ENCODE measurements at places on chromosomes 2 and 18.

DNA sequence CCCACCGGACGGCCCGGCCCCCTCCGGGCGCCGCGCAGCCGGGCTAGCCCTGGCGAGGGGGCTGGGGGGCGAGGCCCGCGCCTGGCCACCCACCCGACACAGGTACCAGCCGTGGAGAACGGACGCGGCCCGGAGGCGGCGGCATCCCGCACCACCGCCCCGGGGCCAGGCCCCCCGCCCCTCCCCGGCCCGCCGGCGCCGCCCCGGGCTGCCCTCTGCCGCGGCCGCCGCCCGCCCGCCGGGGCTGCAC lies 405 bp downstream of the SOS1 start:
- no peak for DNase-seq

- no peak for DNase-seq
These were observed 49.5 kb upstream of the KIDINS220 start for GRCh38 chr2:8886876-8887275.

DNA sequence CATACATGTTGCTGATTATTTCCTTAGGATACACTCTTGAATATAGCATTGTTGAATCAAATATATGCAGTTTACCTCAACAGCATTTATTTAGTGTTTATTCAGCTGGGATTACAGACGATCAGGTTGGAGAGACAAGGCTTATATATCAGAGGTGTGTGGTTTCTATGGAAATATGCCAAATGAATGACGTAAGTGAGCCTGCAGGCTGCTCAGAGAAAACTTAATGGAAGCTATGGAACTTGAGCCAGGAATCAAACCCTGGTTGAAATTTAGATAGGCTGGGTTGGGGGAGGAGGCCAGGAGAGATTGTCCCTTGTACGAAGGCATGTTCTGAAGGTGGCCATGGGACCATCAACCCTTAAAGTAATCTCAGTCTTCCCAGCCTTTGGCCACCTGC lies 79.5 kb downstream of the INPP4A start:
- no peak for DNase-seq

GRCh38 chr18:6414118-6414722 lies 491 bp downstream of the L3MBTL4 start:
- DNase-seq = peak; percentile 62

GRCh38 chr2:159086342-159086741 lies 117.9 kb downstream of the TANC1 start:
- DNase-seq = no peak

- DNase-seq = no peak
These were observed 338.5 kb upstream of the SETBP1 start for GRCh38 chr18:44342162-44342561.

GRCh38 chr2:138499684-138500083 lies 1.9 kb upstream of the SPOPL start:
- DNase-seq = no peak

- DNase-seq = no peak
These were observed 2.0 kb downstream of the PAIP2B start for GRCh38 chr2:71224935-71225334.

DNA sequence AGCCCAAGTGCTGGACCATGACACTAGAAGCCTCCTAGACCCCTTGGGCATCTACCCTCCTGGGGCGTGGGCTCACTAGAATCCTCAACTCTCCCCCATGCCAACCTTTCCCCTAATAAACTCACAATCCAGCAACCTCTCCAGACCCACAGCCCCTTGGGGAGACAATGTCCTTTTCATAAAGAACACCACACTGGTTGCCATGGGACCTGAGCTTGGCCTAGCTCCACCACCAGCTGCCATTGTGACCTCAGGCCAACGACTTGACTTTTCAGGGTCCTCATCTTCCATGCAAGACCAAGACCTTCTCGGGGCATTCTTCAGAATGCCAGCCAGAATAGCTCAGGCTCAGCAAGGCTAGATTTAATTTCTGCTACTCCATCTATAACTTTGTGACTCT lies 128.1 kb upstream of the NPAS2 start:
- no peak for DNase-seq

DNA sequence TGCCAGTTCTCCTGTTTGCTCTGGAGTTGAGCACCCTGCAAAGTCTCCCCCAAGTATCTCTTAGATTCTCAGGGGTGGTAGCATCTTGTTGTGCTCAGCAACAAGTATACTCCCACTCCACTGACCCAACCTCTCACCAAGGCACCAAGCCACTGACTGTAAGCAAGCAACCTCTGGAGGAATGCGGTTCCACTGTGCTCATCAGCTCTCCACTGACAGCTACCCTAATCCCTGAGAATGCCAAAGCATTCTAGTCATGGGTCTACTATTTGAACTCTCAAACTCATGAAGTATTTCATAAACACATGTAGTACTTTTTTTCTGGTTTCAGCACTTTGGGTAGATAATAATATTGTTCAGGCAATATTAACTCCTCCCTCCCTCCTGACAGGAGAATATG lies 170.0 kb downstream of the EPHA4 start:
- no peak for DNase-seq

- DNase-seq = no peak
These were observed 12.3 kb upstream of the POLI start for GRCh38 chr18:54257015-54257414.

DNA sequence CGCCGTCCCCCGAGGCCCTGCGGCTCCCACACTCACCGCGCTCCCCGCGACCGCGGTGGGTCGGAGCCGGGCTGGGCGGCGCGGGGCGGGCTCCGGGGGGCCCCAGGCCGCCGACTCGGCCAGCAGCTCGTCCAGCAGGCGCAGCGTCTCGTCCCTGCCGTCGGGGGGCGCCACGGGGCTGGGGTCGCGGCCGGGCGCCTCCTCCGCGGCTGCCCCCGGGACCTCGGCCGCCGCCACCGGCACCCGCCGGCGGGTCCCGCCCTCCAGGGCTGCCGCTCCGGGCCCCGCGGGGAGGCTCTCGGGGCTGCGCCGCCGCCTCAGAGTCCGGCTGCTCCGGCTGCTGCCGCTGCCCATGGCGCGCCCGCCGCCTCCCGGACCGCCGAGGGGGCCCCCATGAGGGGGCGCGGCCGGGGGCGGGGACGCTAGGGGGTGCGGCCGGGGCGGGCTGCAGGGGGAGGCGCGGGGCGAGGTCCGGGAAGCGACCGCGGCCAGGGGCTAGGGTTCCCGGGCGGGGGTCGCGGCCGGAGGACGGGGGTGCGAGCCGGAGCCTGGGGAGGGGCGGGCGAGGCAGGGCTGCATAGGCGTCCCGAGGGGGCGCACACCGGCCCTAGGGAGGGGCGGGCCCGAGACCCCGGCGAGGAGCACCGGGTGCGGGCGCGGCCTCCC lies at the start of gene CYS1:
CYS1 (minus strand) TSS at position 542 of the 666 bp plus-strand sequence; CDS start at position 354, 188 bp downstream.
- peak; percentile 59 for DNase-seq

GRCh38 chr2:226794751-226795171 lies 4.9 kb downstream of the IRS1 start:
- DNase-seq = no peak

DNA sequence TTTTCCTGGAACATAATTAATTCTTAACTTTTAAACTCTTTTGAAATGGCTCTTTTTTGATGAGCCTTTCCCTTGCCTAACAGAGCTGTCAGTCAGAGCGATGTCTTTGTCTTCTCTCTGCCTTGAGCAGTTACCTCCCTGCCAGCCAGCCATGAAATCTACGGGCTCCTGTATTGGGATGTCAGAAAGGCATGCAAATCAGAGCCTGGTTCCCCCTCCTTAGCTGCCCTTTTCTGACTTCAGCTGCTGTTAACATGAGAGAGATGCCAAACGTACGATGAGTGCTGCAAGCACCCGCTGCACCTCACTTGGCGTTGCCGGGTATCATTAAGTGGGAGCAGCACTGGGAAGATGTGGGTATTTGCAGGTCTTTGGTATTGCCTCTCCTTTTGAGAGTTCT lies 131.4 kb upstream of the BOD1L2 start:
- no peak for DNase-seq

GRCh38 chr2:191087311-191087710 lies 63.5 kb downstream of the STAT4 start:
- no peak for DNase-seq

DNA sequence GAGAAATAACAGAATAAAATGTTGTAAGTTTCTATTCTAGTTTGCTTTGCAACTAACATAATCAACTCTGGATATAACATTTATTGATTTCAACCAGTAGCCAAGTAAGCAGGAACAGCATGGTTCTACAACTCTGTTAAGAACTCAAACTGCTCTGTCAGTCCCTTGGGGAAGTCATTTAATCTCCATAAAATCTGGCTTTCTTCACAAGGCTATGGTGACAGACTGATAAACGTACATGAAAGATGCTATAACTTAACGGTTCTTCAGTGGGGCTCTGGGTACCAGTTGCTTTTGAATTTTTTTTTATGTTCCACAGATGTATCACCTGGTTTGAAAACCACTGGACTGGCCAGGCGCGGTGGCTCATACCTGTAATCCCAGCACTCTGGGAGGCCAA lies 10.3 kb downstream of the PSME4 start:
- no peak for DNase-seq

- no peak for DNase-seq
These were observed 24.2 kb downstream of the FBLN7 start for GRCh38 chr2:112162341-112162740.

DNA sequence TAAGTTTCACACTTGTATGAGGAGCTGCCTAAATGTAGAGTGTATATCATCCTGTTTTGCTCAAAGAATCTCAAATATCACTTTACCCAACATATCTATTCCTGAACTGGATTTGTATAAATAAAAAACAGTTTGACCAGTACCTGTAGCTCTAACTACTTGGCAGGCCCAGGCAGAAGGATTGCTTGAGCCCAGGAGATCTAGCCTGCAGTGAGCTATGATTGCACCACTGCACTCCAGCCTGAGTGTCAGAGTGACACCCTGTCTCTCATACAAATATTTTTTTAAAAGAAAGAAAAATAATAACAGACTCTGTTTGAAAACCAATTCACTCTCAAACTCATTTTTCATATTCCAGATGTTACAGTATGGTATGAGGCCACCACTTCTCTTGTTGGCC lies 7.7 kb upstream of the LIMS2 start:
- DNase-seq = no peak

DNA sequence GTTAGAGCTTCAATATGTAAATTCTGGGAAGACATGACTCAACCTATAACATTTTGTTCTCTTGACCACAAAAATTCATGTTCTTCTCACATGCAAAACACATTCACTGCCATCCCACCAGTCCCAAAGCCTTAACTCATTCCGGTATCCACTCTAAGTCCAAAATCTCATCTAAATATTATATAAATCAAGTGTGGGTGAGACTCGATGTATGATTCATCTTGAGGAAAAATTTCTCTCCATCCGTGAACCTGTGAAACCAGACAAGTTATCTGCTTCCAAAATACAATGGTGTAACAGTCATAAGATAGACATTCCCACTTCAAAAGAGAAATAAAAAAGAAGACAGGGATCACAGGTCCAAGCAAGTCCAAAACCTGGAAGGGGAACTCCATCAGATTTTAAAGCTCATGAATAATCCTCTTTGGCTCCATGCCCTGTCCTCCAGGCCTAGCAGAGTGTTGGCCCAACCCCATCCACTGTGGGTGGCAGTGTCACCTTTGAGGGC lies 101.3 kb downstream of the RAD51AP2 start:
- no peak for DNase-seq

- DNase-seq = no peak
These were observed 117.3 kb downstream of the DPP4 start for GRCh38 chr2:161956738-161957137.
